Posterior vena cava (tissue), 2 donors: ENCODE measurements at places on chromosomes 3 and 15.

- peak; percentile 73 for DNase-seq
Observed at GRCh38 chr3:120302361-120302760, 17.3 kb upstream of the GPR156 start.

- no peak for DNase-seq
Observed at GRCh38 chr3:141076036-141076773, 25.1 kb downstream of the SPSB4 start.

DNA sequence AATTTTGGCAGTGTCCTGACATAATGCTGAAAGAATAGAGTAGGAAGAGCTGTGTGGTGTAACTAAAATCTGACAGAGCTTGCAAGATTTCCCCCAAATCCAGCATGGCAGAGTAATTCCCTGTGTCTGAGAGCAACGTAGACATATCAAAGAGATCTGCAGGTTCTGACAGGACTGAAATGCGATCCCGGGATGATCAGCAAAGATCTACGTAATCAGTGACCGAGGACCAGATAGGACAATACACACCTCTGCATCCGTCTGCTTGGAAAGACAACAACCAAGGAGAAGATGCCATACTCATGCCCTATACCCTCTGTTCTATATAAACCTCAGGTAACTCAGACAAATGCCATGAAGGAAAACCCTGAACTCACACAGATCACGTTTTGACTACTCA lies 26.6 kb upstream of the SYNPR start:
- no peak for DNase-seq

DNA sequence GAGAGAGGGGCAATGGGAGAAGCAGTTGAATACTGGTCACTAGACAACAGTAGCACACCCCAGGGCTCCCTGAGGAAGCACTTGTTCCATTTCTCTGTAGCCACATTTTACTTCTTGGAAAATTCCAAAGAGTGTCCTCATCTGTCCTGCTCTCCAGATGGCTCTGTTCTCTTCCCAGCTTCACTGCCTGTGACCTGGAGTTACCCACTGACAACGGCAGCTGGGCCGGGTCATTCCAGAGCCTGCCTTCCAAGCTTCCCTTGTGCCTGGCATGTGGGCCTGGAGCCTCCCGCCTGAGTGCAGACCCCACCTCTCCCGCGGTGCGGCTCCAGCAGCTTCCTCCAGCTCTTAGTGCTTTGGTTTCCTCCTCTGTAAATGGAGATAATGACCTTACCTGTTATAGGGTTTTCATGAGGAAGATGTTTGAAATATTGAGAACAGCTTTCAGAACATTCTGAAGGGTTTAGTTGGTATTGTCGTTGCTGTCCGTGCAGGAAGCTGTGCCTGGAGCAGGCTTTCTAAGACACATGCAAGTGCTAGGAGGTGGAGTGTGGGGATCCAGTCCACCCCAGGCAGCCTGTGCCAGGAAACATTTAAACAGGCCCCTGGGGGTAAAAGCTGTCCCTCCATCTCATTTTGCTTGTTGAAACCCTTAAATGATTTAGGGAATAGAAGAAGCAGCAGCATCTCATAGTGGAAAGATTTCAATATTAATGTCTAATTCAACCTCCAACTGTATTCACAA lies 24.8 kb downstream of the EFCC1 start:
- peak; percentile 66 for DNase-seq

- no peak for DNase-seq
Observed at GRCh38 chr3:141663993-141664392, 74.1 kb upstream of the RNF7 start.

DNA sequence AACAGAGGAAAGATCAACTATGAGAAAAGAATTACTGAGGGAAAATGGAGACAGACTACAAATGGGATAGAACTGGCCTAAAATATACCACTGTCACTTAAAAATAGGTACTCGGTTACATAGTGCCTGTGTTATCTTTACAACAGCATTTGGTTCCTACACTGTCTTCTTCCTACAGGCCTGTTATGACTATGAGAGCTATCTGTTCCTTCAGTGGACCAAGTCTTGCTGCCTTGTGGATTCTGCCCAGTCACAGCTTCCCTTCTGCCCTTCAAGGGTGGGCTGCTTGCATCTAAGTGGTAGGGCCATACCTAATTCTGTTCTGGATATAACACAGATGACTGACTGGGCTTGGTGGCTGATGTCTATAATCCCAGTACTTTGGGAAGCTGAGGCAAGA lies 13.8 kb upstream of the ARHGEF3 start:
- DNase-seq, result no peak

DNA sequence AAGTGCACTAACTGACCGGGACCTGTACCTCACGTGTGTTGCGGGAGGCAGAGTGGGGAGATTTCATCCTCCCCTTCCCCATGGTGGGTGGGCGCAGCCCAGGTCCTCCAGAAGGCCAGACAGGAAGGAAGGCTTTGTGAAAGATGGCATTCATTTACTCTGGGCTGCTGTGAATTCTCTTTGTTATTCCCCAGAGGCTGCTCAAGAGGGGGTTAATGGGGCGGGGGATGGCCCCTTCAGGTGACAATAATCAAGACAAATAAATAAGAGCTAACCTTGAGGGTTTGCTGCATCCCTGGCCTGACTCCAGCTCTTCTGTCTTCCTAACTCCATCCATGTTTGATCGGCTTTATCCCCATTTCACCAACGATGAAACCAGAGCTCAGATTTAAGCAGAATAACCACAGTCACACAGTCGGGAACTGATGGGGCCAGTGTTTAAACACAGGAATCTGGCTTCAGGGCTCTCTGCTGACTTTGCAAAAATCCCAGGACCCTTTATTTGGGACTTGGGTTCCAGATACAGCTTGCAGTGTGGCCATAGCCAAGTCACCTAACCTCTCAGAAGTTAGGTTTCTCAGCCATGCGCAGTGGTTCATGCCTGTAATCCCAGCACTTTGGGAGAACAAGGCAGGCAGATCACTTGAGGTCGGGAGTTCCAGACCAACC lies 16.5 kb downstream of the PIF1 start:
- no peak for DNase-seq

DNA sequence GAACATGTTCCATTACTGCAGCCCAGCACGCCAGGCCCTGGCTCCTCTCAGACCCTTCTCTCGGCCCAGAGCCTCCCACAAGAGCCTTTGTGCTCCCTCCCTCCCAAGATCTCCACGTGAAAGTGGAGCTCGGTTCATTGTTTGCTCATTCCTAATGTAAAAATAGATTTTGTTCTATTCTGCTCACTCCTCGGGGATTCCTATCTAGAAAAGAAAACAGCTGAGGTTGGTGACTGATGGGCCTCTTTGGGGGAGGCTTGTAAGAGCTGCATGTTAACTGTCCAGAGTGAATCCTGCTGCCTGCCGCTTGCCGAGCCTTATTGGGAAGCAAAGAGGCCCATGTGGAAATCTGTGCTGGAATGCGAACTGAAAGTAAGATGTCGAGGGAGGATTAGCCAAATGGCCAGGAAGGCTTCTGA lies 267.1 kb downstream of the LRTM1 start:
- DNase-seq, result peak; percentile 82

DNA sequence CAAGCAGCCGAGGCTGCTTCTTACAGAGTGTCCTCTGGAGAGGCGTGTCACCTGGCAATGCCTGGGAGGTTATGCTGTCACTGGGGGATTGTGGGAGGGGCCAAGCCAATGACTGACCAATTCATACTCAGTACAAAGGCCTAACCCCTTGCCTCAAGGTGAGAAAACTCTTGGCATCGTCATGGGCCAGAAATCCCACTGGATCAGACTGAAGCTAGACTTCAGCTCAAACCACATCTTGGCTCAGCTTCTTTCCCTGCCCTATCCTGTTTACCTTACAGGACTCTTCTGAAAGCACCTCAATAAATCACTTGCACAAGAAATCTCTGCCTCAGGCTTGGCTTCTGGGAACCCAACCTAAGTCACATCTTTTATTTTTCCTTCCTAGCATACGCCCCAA lies 9.5 kb downstream of the ANAPC13 start:
- DNase-seq, result no peak

- DNase-seq, result no peak
Observed at GRCh38 chr15:36161771-36162212, 417.6 kb upstream of the CDIN1 start.

GRCh38 chr15:85313339-85313738 lies 67.1 kb upstream of the AKAP13 start:
- no peak for DNase-seq

DNA sequence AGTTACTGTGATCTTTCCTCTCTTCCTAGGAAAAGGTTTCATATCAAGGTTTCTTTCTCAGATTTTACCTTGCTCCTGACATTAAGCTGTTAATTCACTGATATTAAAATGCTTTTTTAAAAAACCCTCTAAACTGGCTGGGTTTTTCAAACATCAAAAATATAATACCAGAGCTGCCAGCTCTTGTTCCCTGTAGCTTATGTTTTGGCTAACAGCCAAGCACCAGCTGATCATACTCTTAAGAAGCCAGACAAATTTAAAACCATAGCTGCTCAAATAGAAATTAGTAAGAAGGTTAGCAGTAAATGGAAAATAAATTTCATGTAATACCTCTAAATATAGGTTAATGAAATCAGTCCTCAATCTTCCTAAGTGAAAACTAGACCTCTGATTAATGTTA lies 657.5 kb downstream of the GRM7 start:
- no peak for DNase-seq

DNA sequence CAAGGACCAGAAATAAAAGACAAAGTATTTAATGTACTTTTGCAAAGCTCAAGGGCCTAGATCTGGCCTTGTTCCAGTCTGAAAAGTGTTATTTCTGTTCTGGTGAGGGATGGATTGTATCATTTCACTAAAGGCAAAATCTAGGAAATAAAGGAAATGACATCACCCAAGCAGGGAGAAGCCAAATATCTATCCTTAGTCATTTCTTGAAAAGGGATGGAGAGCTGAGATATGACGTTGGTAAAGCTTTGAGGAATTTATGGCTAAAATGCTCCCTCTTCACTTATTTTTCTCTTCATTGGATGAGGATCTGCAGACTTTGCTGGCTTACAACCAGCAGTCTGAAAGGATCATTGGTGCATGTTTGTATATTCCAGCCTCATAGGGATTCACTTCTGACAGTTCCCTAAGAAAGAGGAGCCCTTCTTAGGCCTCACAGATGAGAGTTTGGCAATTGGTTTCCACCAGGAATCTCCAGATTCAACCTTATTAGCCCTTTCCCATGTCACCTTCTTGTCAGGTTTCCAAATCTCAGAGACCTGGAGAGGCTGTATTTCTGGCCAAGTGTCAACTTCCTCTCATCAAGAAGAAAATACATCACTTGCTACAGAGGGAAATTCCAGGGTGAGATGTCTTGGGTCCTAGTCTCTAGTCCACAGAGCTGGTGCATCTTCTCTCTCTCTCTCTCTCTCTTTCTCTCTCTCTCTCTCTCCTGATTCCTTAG lies 93.7 kb upstream of the BOC start:
- no peak for DNase-seq
